ENCODE measurements at places on chromosomes 1 and 21.

GRCh38 chr1:78682496-78682895, 32.9 kb downstream of the IFI44 start:
- DNase-seq = no peak

DNA sequence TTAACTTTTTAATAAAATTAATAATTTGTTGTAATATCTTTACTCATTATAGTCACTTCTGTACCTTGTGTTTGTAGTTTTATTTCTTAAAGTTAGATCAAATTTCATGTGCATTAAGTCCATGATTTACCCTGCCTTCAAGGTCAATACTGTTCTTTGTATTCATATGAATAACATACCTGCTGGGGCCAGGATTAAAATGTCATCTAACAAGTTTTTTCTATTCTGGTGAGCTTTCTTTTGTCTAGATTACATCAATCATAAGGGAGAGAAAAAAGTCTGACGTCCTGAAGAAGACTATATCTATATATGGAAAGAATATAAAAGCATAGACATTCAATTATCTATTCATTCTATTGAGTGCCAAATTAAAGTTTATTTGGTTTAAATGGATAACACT, 232.6 kb downstream of the COL11A1 start:
- no peak for DNase-seq

- peak; percentile 5 for DNase-seq
Measured at GRCh38 chr1:199218065-199218464, 579.2 kb downstream of the PTPRC start.

DNA sequence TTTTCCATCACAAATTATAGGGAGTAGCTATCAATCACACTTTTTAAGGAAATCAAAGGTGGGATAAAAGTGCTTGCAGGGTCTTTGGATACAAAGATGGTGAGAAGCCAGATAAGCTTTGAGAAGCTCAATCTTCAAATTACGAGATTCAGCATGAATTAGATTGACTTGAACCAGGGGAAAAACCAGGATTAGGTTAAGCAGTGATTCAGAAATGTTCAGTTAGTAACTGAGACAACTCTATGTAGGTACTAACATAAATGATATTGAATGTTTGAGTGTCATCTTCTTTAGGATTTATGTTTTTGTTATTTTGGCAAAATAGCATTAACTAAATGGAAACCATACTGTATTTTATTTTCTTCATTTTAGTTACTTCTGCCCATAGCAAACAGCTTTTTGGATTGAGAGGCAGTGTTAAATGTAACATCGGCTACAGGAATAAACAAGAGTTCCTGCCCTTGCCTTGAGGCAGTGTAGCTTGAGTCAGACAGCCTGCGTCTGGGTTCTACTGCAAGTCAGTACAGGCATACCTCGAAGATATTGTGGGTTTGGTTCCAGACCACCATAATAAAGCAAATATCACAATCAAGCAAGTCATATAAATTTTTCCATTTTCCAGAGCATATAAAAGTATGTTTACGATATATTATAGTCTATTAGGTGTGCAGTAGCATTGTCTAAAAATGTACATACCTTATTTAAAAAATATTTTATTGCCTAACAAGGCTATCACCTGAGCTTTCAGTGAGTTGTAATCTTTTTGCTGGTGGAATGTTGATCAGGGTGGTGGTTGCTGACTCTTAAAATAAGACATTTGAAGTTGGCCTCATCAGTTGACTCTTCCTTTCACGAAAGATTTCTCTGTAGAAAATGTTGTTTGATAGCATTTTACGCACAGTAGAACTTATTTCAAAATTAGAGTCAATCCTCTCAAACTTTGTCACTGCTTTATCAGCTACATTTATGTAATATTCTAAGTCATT, 36.9 kb upstream of the BACH1 start:
- no peak for DNase-seq

GRCh38 chr1:15020943-15021745, 132.4 kb upstream of the TMEM51 start:
- DNase-seq = no peak

- DNase-seq = no peak
Measured at GRCh38 chr1:197951089-197951488, 33.9 kb downstream of the LHX9 start.

DNA sequence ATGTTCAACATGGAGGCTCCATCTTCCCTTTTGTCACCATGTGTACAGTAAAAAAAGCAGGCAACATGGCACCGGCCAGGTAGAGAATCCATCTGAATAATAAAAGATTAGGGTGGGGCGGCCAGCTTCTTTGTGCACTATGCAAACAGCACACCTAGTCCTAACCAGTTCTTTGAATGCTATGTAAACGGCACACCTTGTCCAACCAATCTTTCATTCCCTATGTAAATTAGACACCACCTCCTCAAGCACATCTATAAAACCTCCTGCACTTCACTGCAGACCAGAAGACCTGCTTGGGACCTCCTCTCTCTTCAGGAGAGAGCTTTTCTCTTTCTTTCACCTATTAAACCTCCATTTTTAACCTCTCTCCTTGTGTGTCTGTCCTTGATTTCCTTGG, 28.2 kb downstream of the TFB2M start:
- DNase-seq = no peak

DNA sequence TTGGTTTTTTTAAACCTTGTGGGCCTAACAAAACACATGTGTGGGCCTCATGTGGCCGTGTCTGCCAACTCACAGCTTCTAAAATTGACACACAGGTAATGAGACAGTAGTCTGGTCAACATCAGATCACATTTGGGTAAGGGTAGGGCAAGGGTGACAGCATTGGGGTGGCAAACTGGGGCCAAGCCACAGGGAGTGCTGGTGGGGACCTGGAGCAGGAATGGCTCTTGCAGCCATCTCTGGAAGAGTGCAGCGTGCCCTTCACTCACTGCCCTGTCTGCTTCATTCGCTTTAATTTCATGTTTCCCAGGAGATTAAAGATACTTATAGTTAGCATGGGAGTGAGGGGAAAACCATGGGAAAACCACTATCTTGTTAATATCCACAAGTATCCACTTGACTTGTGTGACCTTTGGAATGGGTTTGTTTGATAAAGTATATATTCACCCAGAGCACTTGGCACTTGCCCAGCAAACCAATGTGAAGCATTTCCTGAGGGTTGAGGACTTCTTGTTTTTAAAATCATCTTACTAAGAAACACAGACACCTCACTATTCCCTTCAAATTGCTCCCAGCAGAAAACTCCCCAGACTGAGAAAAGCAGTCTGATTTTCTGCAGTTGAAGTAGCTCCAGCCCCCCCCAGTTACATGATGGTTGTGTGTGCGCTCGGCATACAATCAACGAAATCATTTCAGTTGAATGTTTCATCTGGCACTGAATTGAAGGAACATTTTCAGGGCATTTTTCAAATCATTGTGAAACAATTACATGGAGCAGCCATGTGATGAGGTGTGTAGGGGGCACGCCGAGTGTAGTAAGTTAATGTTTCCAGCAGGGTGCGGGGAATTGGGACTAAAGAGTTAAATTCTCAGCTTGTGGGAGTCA, 175.7 kb downstream of the VPS13D start:
- peak; percentile 27 for DNase-seq

DNA sequence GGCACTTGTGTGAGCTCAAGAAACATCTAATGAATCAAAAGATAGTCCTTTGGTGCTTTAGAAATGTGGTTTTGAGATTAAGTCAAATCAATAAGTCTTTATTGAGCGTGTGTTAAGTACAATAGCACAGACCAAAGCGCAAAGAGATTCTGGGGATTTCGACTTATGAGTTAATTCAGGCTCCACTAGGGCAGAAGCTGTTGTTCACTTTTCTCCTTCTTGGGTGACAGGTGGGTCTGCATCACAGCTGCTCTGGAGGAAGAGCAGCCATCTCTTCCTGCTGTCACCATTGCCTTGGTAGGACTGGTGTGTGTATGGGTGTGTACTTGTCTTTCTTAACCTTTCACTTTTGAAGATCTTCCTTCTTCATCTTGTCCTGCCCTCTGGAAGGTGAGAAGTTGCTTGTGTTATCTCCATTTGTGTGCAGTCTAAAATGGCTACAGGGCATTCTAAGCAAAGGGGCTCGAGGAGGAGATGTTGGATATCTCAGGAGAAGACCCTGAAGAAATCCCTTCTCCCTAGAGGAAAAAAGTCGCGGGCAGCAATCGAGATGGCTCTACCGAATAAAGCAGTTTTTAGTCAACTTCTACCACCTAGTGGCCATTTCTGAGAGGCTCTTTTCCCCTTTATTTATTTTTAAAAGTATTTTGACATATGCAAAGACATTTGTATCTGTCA, 22.9 kb upstream of the DISC1 start:
- DNase-seq = peak; percentile 56

DNA sequence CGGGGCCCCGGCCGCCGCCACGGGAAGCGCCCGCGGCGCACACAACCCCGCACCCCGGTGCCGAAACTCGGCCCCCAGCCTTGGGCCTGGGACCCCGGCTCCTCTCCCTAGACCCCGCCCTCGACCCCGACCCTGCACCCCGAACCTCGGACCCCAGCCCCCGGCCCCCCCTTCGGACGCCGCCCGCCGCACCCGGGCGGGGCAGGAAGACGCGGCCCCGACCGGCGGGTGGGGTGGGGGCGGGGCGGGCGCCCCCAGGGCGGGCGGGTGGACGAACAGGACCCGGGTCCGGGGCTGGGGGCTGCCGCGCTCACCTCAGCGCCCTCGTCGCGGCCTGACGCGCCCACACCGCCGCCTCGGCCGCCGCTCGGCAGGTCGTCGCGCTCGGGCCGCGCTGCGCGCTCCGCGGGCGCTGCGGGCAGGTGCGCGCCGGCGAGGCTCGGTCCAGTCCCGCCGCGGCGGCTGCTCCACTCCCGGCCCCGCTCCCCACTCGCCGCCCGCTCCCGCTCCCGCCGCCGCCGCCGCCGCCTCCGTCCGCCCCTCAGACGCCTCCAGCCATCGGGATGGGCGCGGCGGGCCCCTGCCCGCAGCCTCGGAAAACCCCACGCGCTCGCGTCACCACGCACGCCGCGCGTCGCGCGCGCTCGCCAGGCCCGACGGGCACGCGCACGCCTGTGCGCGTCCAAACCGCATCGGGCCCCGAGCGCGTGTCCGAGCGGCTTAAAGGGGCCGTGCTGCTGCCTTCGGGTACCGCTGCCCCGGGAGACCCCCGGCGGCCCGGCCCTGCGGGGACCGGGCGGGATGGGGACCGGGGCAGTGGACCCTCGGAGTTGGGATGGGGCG, at the start of gene GNB1:
GNB1 (minus strand) TSS at position 582 of the 843 bp plus-strand sequence. CDS start 65,634 bp downstream, outside the sequence.
- DNase-seq = peak; percentile 89

DNA sequence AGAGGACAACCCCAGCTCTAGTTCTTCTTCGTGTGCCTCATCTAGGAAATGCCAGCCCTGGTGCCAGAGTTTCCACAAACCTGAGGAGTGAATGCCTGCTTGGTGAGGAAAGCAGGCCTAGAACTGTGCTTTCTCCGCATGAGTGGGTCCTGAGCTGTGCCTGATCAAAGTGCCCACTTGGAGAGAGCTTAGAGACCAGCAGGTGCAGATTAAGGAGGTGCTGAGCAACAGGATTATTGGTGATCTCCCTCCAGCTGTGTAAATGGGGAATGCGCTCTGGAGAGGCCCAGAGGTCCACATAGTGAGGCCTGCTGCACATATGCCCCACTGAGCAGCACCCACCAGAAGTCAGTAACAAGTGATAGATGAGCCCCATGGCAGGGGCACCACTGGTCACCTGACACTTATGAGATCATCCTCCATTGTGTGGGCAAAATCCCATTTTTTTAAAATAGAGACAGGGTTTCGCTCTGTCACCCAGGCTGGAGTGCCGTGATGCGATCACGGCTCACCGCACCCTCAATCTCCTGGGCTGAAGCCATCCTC, 127.2 kb upstream of the ZC3H12A start:
- no peak for DNase-seq

DNA sequence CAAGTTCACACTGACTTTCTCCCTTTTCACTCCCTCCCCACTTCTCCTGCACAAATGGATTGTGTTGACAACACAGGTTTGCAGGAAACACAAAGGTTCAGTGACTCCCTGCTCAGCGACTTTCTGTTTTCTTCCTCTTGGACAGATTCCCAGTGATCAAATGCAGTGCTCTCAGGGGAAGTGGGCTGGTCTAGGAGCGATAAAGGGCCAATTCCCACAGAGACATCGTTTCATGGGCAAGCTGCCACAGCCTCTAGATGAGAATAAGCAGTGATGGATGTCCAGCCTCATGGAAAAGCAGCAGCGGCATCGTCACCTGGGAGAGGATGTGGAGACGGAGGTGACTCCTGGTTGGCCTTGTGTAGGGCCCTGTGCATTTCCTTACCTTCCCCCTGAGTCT, 30.6 kb downstream of the FYB2 start:
- DNase-seq = no peak

DNA sequence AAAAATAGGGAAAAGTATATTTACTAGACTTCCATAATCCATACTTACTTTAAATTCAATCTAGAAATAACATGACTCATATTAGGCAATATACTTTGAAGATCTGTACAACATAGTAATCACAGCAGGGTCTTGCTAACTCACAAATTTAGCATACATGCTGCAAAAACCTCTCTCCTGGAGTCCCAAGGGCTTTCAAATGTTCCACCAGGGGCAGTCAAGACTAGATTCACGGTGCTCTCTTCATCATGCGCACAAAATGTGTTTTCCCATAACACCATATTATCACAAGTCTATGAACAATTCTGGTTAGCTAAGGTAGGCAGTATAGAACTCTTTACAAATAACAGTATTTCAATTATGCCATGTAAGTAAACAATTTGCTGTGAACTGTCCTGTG, 45.8 kb downstream of the SSX2IP start:
- no peak for DNase-seq

- peak; percentile 16 for DNase-seq
Measured at GRCh38 chr1:58813361-58813760, 29.5 kb upstream of the JUN start.

DNA sequence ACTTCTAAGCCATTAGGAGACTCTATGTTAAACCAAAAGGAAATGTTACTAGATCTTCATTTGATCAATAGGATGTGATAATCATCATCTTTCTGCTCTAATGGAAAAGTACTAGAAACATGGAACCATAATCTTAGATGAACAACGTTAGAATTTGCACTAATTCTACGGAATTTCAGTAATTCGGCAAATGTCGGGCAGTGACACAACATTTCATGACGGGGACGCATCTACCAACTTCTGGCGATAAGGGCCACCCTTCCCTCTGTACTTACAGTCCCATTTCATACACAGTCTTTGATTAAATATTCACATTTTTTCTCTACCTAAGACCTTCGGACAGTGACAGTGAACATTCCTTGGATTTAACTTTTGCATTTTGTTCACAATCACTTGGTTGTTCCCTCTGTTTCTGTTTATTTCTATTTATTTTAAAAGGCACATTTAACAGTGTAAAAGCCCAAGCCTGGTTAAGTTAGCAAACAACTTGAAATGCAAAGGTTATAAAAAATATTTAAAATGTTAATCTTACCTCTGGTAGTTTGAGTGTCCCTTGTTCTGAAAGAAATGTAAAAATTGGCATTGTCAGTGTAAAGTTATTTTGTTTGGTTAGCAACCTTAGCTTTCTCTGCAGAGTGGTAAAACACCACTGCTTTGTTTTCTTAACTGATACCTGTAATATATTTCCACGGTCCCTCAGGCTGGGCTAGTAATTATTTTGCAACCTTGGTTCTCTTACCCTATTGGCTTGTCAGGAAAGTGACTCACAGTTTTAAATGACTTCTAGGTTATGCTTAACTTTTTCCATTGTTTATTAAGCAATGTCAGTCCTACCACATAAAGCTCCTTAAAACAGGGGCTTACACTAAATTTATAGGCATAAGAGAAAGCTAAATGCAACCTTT, 276.9 kb downstream of the VAV3 start:
- DNase-seq = no peak

- DNase-seq = peak; percentile 90
Measured at GRCh38 chr1:1019122-1019999, 559 bp upstream of the AGRN start.

GRCh38 chr1:115929881-115930280, 46.4 kb upstream of the SLC22A15 start:
- no peak for DNase-seq

GRCh38 chr1:199751506-199751905, 276.0 kb upstream of the NR5A2 start:
- no peak for DNase-seq
